Body of pancreas (tissue), 4 donors: ENCODE measurements at places on chromosomes 16 and 17.

GRCh38 chr16:84884246-84884595, 64.4 kb downstream of the CRISPLD2 start:
- no peak for DNase-seq

DNA sequence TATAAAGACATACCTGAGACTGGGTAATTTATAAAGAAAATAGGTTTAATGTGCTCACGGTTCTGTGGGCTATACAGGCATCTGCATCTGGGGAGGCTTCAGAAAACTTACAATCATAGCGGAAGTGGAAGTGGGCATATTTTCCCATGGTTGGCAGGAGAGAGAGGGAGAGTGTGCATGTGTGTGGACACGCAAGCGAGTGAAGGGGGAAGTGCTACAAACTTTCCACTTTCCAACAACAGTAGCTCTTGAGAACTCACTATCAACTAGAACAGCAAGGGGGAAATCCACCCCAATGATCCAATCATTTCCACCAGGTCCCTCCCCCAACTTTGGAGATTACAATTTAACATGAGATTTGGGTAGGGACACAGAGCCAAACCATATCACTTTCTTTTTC, 11.1 kb downstream of the TAOK1 start:
- no peak for DNase-seq

GRCh38 chr17:68384471-68384870, 72.8 kb downstream of the WIPI1 start:
- no peak for DNase-seq

GRCh38 chr17:62681939-62682381, 54.5 kb downstream of the MRC2 start:
- no peak for DNase-seq

GRCh38 chr16:1194665-1195392, 30.2 kb downstream of the TPSG1 start:
- peak; percentile 35 for DNase-seq

DNA sequence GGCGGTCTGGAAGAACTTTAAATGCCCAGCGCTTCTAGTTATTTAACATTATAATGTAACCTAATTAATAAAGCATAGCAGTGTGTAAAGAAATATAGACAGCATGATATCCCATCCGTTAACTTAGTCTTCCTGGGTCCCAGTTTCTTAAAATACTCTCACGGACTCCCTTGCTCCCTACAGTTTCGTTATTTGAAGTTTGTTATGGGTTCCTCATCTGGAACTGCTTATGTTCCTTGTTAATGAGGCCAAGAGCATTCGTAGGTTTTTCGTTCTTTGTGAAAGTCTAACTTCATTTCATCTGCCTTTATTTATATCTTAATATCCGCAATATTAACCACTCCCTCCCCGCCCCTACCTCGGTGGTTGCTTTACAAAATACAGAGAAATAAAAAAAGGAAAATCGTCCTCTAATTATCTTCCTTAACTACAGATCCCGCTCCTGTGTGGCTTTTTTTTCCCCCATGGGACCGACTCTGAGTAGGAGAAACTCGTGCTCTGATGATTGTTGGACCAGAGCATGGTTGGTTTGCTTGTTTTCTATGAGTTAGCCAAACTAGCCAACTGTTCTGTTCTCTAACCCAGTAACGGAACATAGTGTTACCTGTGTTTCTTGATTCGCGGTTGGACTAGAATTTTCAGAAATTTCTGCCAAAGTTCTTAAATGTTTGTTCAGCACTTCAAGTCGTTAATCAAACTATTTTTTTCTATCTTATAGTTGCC, 863 bp downstream of the ADPRM start:
- DNase-seq, result peak; percentile 8

DNA sequence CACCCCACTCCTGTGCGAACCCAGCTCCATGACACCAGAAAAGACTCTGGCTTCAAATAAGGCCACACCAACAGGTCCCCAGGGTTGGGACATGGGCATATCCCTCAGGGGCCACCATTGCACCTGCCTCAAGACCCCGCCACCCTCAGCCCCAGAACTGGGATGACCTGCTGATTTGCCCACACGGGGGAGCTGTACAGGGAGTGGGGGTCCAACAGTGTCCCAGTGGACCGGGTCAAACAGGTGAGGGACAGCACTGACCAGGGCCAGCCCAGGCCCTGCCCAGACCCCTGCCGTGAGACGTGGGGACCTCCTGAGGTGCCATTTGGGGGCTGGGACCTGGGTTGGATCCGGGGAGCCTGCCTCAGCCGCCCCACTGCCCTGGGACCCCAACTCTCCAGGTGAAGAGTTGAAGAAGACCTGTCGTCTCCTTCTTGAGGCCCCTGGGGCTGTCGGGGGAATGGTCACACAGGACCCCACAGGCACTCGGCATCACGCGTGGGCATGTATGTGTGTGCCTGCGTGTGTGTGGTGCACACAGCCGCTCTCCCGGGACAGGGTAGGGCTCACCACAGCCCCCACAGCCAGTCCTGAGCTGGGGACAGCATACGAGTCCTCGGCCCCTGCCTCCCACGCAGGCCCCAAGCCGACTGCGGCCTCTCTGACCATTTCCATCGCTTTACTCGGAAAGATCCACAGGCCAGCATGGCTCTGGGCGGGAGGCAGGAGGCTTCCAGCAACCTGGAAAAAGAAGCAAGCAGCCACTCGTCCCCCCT, 34.2 kb upstream of the ZNF469 start:
- no peak for DNase-seq

GRCh38 chr16:11742536-11743307, at the start of gene TXNDC11:
TSS of gene TXNDC11 (minus strand) at chr16:11742857. CDS start at chr16:11742730, 127 bp downstream.
- peak; percentile 99 for DNase-seq

- DNase-seq, result no peak
Observed at GRCh38 chr17:21756856-21757619, 64.7 kb downstream of the KCNJ18 start.

GRCh38 chr17:57363998-57364643, 107.8 kb downstream of the MSI2 start:
- DNase-seq, result no peak

DNA sequence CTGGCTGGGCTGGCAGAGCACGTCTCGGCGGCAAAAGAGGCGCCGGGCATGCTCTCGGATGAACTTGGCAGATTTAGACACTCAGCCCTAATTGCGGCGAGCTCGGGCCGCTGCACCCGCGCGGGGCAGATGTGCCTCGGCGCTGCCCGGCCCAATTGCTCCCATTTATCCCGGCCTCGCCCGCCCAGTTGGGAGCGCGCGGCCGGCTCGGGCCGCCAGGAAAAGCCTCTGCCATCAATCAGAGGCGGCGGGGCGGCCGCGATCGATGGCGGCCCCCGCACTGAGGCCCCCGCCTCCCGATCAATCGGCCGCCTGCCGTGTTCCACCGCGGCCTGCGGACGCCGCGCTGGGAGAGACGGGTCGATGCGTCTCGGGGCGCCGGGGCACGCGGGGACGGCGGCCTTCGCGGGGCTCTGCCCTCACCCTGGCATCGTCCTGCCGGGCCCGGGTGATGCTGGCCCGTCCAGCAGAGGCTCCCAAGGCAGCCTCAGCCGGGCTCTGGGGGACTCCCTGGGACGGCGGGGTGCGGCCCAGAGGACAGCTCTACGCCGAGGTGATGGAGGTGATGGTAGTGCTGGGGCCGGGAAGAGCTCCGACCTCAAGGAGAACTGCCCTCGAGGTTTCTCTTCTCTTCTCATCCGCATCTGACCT, 200.9 kb upstream of the N4BP1 start:
- no peak for DNase-seq

DNA sequence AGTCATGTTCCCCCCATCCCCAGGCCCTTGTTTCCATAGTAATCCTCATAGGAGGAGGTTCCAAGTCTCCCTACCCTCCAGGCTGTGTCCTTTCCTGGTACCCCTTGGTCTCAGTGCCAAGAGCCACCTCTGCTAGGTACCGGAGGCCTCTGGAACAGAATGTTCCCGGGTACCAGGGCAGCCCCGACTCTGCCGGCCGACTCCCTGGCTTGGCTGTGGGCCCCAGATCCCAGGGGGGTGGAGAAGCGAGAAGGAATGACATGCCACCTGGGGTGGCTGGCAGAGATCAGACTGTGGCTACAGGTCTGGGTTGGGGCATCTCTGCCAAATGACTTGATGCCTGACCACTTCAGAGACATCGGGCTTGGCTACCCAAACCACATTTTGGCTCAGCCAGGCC, 3.6 kb downstream of the STAC2 start:
- DNase-seq, result no peak

DNA sequence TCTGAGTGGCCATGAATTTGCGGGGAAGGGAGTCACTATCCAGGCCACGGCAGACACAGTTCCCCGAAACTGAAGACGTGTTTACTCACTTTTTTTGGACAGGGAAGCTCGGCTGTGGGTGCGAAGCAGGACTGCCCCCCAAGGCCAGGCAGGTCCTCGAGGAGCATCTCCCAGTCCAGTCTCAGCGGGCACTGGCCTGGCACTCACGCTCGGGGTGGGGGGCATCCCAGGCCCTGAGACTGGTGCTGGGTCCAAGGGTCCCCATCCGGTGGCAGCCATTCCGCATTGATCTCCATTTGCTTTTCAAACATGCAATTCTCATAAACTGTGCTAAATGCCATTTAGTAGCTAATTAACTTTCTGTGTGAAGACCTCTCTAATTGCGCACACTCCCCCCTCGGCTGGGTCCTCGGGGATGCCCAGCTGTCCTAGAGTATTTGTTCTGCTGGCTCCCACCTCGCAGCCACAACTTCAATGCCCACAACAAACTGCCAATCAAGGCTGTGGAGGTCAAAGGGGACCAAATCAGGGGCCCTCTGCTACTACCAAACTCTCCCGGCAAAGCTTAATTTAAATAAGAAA, 50.2 kb downstream of the TBC1D16 start:
- no peak for DNase-seq

- no peak for DNase-seq
Observed at GRCh38 chr16:55948230-55948629, 73.1 kb upstream of the CES5A start.

DNA sequence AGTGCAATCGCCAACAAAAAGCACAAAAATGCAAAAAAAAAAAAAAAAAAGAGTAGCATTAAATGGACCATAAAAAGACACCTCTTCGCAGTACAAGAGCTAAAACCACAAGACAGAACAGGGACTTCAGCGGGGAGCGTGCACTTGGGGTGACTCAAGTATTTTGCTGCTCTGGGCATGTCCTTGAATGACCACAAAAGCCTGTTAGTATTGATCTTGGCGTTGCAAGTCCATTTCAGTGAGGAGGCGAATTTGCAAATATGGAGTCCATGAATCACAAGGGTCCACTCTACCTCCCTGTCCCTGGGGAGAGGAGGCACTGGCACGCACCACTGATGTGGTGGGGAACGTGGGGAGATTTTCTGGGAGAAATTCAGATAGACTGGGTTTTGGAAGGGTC, 78.9 kb downstream of the CNGB1 start:
- DNase-seq, result no peak

DNA sequence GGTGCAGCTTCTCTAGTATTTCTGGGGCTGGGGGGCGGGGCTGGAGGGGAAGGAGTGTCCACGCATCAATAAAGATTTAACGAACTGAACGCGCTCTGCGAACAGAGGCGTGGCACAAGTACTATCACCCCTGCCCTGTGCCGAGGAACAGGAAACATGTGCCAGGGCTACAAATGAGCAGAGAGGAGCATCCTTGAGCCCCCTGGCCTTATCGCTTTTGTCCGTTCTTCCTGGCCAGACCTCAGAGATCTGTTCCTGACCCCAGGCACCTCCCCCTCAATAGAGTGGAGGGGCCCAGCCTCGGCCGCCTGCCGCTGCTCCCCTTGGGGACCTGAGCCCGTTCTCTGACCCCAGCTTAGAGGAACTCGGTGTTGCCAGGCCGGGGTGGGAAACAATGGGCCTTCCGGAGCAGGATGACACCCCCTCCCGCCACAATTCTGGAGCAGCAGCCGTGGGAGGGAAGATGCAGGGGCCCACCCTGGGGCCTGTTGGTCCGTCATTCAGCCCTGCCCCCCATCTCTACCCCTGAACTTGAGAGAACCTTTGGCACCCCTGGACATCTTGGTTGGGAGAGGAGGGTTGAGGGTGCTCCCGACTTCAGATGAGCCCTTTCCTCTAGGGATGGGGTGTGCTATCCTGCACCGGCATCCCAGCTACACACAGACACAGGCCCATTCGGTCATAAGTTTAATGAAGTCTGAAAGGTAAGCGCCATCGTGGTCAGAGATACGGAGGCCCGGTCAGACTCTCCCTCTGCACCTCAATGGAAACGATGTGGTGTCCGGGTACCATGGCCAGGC, 1.1 kb downstream of the NAA38 start:
- peak; percentile 35 for DNase-seq

- DNase-seq, result no peak
Observed at GRCh38 chr17:67258821-67259468, 13.9 kb upstream of the HELZ start.

DNA sequence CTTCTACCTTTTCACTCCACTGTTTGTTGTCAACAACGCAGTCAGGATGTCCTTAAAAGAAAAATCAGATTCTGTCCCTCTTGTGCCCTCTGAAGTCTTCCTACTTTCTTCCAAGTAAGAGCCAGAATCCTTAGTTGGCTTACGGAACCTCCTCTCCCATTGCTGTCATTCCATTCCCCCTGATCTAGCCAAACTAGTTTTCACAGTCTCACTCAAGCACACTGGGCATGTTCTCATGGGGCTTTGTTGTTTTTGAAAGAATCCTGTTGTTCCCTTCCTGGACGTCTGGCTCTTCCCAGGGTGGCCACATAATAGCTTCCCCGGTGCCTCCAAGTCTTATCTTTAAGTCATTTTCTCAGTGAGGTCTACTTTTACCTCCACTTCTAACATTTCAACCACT, 158.6 kb upstream of the ELAC2 start:
- DNase-seq, result no peak

- DNase-seq, result no peak
Observed at GRCh38 chr16:57028086-57028485, 38.7 kb downstream of the NLRC5 start.

GRCh38 chr16:1678500-1679098, 520 bp downstream of the JPT2 start:
- DNase-seq, result peak; percentile 45

DNA sequence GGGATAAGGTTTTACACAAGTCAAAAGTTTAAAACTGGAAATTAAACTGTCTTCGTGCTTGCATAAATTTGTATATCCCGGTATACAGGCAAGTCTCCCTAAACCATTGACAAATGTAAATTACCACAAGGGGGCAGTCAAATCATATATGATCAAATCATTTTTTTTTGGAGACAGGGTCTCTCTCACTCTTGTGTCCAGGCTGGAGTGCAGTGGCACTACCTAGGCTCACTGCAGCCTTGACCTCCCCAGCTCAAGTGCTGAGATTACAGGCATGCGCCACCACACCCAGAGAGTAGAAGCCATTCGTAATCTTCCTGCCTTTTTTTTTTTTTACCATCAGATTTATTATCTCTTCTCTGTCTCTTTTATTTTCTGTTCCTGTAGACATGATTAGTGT, 18.5 kb downstream of the TOP2A start:
- no peak for DNase-seq

- DNase-seq, result no peak
Observed at GRCh38 chr17:10513299-10514067, 4.9 kb downstream of the MYH1 start.

DNA sequence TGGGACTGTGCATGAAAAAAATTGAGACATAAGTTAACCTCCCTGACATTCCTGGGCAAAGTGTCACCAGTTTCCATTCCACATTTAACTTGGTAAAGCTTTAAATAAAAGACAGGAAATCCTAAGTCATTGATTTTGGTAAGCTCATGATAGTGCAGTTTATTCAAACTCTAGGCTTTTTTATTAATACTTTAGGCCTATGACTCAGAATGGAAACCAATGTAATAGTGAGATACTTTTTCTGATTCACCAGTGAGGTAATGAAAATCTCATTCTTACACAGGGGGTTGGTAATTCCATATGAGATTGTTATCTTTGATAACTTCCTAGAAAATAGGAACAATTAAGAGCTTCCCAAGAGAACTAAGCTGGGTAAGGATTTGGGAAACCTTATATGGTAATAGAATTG, 91.1 kb downstream of the NLK start:
- DNase-seq, result no peak
